ENCODE measurements at places on chromosomes 2 and 18.
A peak's percentile ranks its signal among the peaks of the same experiment; 100 is the strongest.

DNA sequence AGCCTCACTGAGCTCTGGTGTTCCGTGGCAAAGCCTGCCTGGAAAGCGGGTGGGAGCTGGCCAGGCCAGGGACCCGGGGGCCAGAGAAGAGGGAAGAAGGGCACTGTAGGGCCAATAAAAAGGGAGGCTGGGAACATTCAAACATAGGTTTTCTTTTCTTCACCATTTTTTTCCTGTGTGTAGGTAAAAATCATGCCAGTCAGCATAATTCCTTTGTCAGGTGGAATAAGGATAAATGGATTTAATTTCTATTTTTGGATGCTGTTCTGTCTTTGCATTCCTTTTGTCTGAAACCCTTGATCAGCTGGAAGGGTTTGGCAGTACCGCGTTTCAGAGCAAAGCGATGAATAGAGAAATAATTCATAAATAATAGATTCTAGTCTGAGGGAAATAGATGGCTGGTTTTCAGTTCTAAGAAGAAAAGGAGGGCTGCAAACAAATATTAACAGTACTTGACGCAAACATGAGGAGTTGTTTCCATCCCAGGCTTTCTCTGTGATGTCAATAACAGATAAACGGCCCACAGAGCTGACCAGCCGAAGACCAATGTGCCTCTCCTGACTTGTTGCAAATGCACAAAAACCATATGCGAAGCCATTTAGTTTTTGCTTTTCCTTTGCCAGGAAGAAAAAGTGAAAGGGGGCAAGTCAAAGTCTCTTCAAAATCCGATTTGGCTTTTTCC, 384.4 kb downstream of the TSN start:
- no peak for DNase-seq

DNA sequence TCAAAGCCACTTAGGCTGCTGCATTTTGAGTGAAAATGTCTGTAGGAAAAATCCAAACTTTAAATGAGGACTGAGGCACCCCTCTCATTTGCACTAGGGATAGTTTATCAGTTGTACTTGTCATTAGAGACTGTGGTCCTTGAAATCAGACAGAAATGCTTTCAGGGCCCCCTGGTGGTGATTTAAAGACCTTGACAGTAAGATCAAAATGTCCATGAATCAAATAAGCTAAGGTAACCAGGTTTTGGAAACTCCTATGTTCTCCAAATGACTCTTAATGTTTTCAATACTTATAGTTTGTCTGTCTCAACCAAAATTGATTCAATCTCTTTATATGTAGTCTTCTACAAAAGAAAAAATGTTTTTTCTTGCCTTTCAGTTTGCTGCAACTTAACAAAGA, 28.8 kb upstream of the DDX18 start:
- peak; percentile 37 for DNase-seq

DNA sequence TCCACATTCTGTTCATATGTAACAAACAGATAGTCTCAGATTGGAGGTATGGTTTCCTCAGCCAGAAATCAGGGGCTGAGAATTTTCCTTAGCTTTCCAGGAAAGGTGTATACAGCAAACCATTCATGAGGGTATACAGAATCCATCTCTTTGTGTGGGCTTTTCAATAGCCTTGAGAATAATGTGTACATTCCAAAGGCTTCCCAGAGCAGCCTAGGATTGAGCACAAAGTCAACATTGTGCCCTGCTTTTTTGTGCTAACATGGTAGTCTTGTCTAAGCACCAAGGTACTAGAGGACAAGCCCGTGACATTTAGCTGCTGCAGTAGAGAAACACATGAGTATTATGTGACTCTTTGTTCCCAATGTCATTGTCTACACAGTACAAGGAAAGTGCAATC, 322.1 kb upstream of the TANK start:
- no peak for DNase-seq

DNA sequence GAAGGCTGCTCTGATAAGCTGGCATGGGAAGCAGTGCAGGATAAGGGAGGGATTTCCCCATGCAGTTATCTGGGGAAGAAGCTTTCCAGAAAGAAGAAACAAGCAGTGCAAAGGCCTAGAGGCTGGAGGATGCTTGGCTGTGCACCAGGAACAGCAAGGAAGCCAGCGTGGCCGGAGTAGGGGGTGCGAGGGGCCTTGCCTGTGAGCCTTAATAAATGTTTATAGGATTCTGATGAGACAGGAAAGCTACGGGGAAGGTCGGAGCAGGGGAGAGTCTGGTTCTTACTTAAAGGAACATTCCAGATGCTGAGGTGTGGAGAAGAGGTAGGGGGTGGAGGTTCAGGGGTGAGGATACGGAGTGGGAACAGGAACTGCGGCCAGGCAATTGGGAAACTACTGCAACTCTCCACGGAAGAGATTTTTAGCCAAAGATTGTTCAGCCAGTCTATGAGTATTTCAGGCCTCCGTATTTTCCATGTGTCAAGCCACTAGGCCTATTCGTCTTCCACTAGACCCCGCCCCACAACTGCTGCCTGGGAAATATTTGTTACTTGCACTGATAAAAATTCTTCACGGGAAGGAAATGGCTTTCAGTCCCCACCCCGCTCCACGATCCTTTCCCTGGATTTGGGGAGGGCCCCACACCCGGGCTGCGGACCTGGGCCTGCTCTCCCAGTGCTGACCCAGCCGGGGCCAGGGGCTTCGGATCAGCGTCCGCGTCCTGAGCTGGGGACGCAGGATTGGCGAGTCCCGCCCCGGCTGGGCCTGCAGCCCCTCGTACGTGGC, 516 bp downstream of the EIF2AK2 start:
- DNase-seq, result no peak

DNA sequence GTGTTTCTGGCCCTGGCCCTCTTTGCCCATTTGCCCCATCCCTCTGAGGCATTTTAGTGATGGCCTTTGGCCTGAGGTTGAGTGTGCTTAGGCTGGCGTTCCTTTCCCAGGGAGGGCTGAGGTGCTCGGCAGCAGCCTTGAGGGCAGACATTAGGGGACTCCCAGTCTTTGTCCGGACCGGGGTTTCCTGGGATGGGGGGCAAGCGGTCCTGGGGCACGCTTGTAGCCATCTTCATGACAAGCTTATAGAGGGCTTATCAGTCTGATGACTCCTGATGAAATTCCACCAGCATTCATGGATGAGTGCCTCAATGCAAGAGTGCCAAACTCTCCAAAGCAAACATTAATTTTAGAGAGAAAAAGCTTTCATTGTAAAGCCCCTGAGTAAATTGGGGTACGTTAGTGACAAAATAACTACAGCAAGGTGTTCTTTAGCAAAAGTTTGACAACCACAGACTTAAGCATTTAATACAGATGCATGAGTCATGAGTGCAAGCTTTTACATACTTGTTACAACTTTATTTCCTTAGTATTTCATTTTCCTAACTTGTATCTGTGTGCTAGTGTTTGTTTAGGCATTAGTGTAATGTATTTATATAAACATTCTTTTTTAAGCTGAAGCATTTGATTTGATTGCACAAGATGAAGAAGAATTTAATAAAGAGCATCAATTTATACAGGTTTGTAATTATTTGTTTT, 45.6 kb downstream of the CEP192 start:
- DNase-seq, result no peak

- no peak for DNase-seq
Observed at GRCh38 chr2:71901466-71901865, 246.2 kb downstream of the CYP26B1 start.

DNA sequence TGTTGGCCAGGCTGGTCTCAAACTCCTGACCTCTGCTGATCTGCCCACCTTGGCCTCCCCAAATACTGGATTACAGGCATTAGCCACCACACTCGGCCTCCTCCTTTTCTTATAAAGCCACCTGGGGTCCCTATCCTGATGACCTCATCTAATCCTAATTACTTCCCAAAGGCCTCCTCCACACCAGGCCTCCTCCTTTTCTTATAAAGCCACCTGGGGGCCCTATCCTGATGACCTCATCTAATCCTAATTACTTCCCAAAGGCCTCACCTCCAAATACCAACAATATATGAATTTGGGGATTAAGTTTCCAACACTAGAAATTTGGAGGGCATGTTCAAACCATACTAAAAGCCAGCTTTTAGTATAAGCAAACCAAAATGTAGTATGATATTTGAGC, 9.7 kb upstream of the RMC1 start:
- no peak for DNase-seq

- DNase-seq, result no peak
Observed at GRCh38 chr2:188524519-188525113, 232.9 kb downstream of the GULP1 start.

GRCh38 chr18:69948919-69949537, 1.4 kb upstream of the CD226 start:
- DNase-seq, result no peak

- DNase-seq, result no peak
Observed at GRCh38 chr18:56407646-56408180, 230.7 kb downstream of the TXNL1 start.

- no peak for DNase-seq
Observed at GRCh38 chr2:209666296-209666695, 105.3 kb upstream of the UNC80 start.

DNA sequence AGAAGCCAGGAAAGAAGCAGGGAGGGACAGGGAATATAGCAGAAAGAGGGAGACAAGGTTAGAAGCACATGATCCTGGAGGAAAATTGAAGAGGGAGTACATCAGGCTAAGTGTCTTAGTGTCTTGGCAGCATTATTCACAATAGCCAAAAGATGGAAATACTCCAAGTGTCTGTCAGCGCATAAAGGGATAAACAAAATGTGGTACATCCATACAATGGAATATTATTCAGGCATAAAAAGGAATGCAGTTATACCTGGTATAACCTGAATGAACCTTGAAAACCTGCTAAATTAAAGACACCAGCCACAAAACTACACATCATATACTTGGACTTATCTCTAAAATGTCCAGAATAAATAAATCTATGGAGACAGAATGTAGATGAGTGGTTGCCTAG, 219.1 kb upstream of the PID1 start:
- DNase-seq, result no peak

DNA sequence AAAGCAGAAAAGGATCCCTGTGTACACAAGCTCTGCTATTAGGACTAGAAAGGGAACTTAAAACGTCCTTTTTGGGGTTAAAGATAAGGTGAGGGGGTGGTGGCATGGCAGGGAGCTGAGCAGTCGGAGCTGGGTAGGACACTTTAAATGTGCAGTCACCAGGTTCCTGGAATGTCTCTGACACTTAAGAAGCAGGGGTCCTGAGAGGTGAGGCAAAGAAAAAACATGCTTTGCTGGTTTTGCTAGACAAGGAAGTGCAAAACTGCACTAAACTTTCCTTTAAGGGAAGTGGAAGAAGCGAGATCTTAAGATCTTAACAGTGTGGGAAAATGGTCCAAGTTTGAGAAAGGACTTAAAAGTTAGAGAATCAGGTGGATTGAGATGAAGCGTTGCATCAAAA, 99.5 kb upstream of the MAP3K20 start:
- DNase-seq, result no peak

DNA sequence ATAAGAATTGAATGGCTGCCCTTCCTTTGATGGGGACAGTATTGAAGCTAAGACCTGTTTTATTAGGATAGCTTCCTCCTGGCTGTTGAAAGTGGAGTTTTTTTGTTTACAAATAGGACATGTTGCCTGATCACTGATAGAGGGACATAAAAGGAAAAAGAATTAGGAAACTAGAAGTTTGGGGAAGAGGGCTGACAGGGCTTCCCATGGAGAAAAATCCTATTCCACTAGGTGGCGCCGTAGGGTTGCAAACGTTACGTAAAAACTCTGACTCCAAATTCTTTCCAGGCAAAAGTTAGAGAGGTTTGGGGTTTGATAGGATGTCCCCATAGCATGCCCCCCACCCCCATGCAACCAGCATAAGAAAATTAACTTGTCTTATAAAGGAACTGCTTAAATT, 11.1 kb upstream of the RBFA start:
- peak; percentile 58 for DNase-seq

DNA sequence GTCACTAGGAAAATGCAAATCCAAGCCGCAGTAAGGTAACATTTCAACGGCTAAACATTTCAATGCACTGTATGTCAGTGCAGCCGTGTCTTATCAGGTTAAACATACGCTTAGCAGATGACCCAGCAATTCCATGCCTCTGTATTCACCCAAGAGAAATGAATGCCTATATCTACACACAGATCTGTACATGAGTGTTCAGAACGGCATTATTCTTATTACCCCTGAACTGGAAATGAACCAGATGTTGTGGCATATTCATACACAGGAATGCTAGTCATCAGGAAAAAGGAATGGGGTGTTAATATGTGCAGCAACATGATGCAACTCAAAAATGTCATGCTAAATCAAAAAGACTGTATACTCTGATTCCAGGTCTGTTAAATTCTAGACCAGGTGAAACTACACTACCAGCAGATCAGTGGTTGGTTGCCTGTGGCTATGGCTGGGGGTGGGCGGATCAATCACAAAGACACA, 80.4 kb upstream of the RPL31 start:
- no peak for DNase-seq

GRCh38 chr2:105917688-105918087, 173.0 kb downstream of the NCK2 start:
- no peak for DNase-seq

DNA sequence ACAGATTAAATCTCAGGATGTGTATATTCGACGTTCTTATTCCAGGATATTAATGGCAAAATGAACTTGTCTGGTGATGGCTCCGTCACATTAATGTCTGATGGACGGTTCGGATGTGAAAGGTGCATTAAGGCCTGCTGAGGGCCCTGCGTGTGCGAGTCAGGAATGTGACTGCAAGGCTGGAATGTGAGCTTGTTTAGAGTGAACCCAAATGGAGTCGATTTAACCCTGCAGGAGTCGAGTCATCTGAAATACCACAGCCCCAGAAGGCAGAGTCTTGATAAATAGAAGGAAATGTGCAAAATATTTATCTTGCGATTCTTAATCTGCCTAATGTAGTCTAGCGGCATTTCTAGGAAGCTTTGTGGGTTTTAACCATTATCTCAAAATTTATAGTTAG, 44.3 kb downstream of the RDH14 start:
- no peak for DNase-seq

GRCh38 chr2:28276807-28277206, 115.9 kb upstream of the FOSL2 start:
- DNase-seq, result no peak

GRCh38 chr2:86238354-86238753, 39.1 kb downstream of the MRPL35 start:
- no peak for DNase-seq

DNA sequence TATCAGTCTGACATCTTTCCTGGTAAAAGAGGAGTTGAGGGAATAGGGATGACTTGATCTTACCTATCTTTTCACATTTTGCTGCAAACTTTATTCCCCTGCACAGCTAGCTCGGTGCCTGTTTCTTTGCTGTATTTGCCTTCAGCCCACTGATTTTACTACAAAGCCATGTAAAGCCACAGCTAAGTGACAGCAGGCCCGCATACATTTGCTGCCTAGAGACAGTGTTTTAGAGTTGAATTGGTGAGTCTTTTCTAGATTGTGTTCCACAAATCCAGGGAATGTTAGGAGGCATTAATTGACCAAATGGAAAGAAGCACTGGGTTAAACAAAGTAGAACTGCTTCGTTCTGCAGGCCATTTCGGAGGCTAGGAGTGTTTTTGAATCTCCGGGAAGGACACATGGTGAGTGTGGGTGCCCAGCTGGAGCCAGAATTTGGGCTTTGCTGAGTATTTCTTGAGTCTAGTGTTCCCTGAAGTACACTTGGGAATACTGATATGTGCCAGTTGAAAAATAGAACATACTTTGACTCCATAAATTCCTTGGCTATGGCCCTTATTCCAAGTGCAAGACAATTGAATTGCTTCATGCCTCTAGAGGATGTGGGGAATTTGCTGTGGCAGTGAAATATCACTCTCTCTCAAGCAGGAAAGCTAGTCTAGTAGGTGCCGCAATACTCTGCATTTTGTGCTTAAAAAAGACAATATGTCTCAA, 329.8 kb downstream of the PTPRM start:
- DNase-seq, result no peak
